Activated CD4-positive, alpha-beta T cell treated with anti-CD3 and anti-CD28 coated beads for 36 hours (primary cell): ENCODE measurements at places on chromosomes 2 and 18. TPM values are rescaled to one million over a fixed set of nuclear protein-coding genes. Genes with fewer than 3 reads are reported as not detected.
A peak's percentile ranks its signal among the peaks of the same experiment; 100 is the strongest.

DNA sequence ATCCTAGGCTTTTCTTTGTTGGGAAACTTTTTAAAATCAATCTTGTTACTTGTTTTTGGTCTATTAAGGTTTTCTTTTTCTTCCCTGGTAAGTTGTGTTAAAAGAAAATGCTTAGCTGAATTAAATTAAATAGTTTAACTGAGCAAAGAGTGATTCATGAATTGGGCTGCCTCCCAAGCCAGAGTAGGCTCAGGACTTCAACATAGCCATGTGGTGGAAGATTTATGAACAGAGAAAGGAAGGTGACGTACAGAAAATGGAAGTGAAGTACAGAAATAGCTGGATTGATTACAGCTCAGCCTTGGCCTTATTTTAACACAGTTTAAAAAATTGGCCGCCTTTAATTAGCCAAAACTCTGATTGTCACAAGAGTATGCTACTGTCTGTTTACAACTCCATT lies 27.9 kb upstream of the GALNT5 start:
- no peak for DNase-seq
- no peak overlapping the region for H3K4me3 ChIP-seq

DNA sequence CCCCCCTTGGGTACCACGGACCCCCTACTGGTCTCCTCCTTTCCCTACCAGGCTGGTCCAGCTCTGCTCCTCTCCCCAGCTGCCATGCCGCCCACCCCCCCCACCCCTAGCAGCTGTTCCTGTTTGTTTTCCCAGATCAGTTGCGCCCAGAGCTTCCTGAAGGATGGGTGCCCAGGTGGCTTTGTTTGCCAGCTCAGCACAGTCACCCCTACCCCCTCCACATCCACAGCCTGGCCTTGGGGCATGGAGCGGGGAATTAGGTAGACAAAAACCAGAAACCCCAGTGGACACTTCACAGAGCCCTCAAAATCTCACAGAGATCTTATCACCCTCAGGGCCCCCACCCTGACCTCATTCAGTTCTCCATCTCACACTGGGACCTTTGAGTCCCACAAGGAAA lies 3.7 kb upstream of the CRYBA2 start:
- H3K27me3 ChIP-seq: peaks cover 65% of the 10 kb centered on the region
- no peak overlapping the region for H3K27ac ChIP-seq
- H3K4me1 ChIP-seq: peaks cover 3% of the 10 kb centered on the region

POTEI gene
- total RNA-seq: not detected

GRCh38 chr2:101474731-101475384 lies at the start of gene RFX8:
Gene RFX8, minus strand, starts transcription at chr2:101475112. Its CDS starts 8,264 bp downstream, at chr2:101466848.
- H3K4me1 ChIP-seq: peaks cover 14% of the 10 kb centered on the region
- peak within 1 kb of the TSS; percentile 81 for H3K27ac ChIP-seq
- peak within 1 kb of the TSS; percentile 75 for H3K4me3 ChIP-seq
- H3K27me3 ChIP-seq: peaks cover 3% of the 10 kb centered on the region
- DNase-seq: peak; percentile 81
- H3K36me3 ChIP-seq: no peaks in the 10 kb centered on the region

DNA sequence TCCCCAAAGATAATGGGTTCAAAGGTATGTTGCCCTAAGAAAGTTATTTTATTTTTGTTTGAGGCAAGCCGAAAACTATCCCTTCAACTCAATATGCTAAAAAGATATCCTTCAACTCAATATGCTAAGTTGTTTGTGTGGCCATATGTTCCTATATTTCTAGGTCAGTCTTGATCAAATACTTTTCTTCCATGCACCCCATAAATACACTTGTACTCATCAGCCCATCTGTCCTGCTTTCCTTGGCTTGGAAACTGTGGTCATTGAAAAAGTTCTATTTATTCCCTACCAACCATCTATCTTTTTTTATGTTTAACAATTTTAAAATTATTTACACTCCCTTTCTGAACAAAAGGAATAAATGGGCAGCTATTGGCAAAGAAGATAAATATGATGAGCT lies 447.7 kb downstream of the NRXN1 start:
- no peaks in the 10 kb centered on the region for H3K36me3 ChIP-seq
- H3K27ac ChIP-seq: no peak overlapping the region
- H3K4me3 ChIP-seq: no peak overlapping the region
- H3K27me3 ChIP-seq: no peaks in the 10 kb centered on the region
- no peak for DNase-seq

- no peaks in the 10 kb centered on the region for H3K36me3 ChIP-seq
- H3K27ac ChIP-seq: no peak overlapping the region
- no peak overlapping the region for H3K4me3 ChIP-seq
- no peak for DNase-seq
- H3K27me3 ChIP-seq: no peaks in the 10 kb centered on the region
- no peaks in the 10 kb centered on the region for H3K4me1 ChIP-seq
These were observed 1094.8 kb downstream of the SUCLG1 start for GRCh38 chr2:83364264-83364663.

SPATA3 gene
- total RNA-seq: 1.3 TPM

DNA sequence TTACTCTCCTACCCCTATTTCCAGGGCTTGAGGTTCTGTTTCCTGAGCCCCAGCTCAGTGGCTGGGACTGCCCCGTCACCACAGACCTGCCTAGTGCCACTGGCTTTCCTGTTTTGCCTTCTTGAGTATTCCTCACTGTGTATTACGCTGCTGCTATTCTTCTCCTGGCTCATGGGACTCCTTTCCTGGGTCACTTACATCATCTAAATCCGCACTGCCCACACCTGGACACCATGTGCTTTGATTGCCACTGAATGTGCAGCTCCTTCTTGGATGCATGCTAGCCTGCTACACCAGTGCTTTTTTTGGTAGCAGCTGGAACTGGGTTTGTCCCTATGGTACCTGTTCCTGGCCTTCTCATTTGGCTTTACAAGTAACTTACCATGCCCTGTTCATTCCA lies 96.6 kb upstream of the PTPRM start:
- H3K27ac ChIP-seq: no peak overlapping the region
- H3K4me1 ChIP-seq: no peaks in the 10 kb centered on the region
- peaks cover 2% of the 10 kb centered on the region for H3K27me3 ChIP-seq
- H3K4me3 ChIP-seq: no peak overlapping the region
- DNase-seq: no peak
- H3K36me3 ChIP-seq: no peaks in the 10 kb centered on the region

GRCh38 chr2:46275995-46276394 lies 21.2 kb upstream of the EPAS1 start:
- H3K36me3 ChIP-seq: no peaks in the 10 kb centered on the region
- no peak overlapping the region for H3K27ac ChIP-seq
- no peak for DNase-seq
- peaks cover 3% of the 10 kb centered on the region for H3K4me1 ChIP-seq

- H3K36me3 ChIP-seq: no peaks in the 10 kb centered on the region
- no peaks in the 10 kb centered on the region for H3K27me3 ChIP-seq
- DNase-seq: no peak
- H3K4me1 ChIP-seq: peaks cover 9% of the 10 kb centered on the region
- no peak overlapping the region for H3K4me3 ChIP-seq
- H3K27ac ChIP-seq: no peak overlapping the region
These were observed 122.1 kb upstream of the TRIB2 start for GRCh38 chr2:12594590-12594989.

DNA sequence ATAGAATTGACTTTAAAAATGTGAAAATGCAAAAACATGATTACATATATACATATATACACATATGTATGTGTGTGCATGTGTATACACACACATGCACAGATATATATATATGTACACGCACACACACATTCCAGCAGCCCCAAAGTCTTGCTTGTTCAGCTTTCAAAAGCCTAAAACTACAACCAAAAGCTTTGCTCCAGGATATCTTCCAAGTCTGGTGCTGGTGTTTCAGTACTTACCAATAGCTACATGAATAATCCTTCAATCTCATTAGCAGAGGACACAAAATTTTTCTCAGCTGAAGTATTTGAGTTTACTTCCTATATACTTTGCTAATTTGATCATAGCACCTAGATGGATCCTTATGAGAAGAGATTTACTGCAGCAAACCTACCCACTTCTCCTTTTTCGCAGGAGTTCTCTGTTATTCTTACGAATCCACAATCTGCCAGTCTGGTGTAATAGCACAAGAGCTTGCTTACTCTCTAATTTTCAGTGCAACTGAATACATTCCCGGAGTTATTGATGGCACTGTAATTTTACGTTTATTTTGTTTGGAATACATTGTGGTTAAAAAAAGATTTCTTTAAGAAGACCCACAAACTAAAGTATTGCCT lies 553.3 kb downstream of the ARHGAP15 start:
- H3K27ac ChIP-seq: no peak overlapping the region
- H3K27me3 ChIP-seq: no peaks in the 10 kb centered on the region
- no peak overlapping the region for H3K4me3 ChIP-seq
- H3K36me3 ChIP-seq: peaks cover 5% of the 10 kb centered on the region

GRCh38 chr2:1517786-1518185 lies 104.5 kb downstream of the TPO start:
- H3K27me3 ChIP-seq: no peaks in the 10 kb centered on the region
- H3K27ac ChIP-seq: peak overlapping the region; percentile 44
- H3K4me1 ChIP-seq: peaks cover 19% of the 10 kb centered on the region
- no peak overlapping the region for H3K4me3 ChIP-seq

PIEZO2 gene
- total RNA-seq: not detected

DNA sequence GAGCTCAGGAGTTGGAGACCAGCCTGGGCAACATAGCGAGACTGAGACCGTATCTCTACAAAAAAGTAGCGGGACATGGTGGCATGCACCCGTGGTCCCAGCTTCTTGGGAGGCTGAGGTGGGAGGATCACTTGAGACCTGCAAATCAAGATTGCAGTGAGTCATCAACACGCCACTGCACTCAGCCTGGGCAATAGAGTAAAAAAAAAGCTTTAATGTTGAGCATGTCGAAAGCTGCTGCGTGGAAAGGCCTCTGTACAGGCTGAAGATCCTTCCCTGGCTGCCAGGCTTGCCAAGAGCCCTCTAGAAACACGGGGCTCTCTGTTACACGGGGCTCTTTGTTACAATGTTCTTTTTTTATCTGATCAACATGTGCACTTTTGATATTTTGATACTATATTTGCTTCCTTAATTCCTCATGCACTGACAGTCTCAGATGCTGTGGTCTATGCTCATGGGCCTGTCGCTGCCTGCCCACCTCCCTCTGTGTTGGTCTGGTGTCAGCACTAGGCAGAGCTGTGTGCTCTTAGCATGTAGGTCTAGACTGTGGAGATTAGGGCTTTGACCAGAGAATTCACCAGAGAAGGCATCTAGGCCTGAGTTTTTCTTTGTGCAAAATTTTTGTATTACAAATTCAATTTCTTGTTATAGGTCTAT lies 18.7 kb downstream of the CLK1 start:
- no peak overlapping the region for H3K4me3 ChIP-seq
- no peak for DNase-seq
- H3K27me3 ChIP-seq: no peaks in the 10 kb centered on the region
- H3K27ac ChIP-seq: no peak overlapping the region
- no peaks in the 10 kb centered on the region for H3K4me1 ChIP-seq
- peaks cover 6% of the 10 kb centered on the region for H3K36me3 ChIP-seq

- H3K4me1 ChIP-seq: no peaks in the 10 kb centered on the region
- H3K27ac ChIP-seq: no peak overlapping the region
- peaks cover 2% of the 10 kb centered on the region for H3K27me3 ChIP-seq
- H3K4me3 ChIP-seq: no peak overlapping the region
These were observed 724.5 kb downstream of the EPHA4 start for GRCh38 chr2:220847589-220847988.

TUBB8B gene
- not detected for total RNA-seq

DNA sequence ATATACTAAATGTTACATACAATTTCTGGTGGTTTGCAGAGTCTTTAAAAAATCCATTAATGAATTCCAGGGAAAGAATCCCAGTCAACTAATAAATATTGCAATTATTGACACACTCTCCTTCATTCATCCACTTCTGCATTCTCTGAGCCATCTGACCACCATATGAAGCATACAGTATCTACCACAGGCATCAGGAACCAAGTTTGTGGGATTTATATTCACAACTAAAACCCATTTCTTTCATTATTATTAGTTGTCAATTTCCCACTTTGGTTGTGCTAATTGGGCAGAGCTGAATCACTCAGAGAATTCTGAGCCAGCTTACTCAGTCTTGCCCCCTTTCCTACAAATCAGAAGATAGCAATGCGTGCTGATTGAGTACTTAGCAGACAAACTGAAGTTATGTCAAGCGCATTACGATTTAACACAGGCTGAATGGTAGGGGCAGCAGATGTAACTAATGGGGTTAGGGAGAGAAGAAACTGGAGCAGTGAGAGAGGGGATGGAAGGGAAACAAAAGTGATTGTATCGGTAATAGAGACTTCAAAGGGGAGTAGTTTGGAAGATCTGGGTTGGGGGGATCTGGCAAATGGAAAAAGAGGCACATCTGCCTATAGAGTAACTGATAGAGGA lies 52.3 kb downstream of the ZEB2 start:
- H3K4me1 ChIP-seq: peaks cover 10% of the 10 kb centered on the region
- H3K27ac ChIP-seq: no peak overlapping the region
- DNase-seq: no peak
- H3K36me3 ChIP-seq: no peaks in the 10 kb centered on the region
- peaks cover 2% of the 10 kb centered on the region for H3K27me3 ChIP-seq
- H3K4me3 ChIP-seq: no peak overlapping the region

DNA sequence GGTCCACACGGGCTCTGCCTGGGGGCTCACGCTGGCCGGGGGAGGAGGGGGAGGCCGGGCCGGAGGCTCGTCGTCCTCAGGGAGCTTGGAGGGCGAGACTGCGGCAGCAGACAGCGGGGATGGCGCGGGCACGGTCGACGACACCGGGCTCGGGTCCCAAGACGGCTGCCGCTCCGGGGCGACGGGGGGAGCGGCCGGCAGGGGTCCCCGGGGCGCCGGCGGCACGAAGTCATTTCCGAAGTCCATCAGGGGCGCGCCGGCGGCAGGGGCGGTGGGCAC lies 491 bp downstream of the RTN4 start:
- no peaks in the 10 kb centered on the region for H3K27me3 ChIP-seq
- no peaks in the 10 kb centered on the region for H3K36me3 ChIP-seq
- peak overlapping the region; percentile 99 for H3K4me3 ChIP-seq
- no peak for DNase-seq

NGEF gene
- total RNA-seq: 2.0 TPM
